MG63 (cell line): ENCODE measurements at places on chromosomes 7 and 10.
A peak's percentile ranks its signal among the peaks of the same experiment; 100 is the strongest.

- DNase-seq = no peak
These were observed 33.3 kb upstream of the CAPZA2 start for GRCh38 chr7:116829041-116829440.

DNA sequence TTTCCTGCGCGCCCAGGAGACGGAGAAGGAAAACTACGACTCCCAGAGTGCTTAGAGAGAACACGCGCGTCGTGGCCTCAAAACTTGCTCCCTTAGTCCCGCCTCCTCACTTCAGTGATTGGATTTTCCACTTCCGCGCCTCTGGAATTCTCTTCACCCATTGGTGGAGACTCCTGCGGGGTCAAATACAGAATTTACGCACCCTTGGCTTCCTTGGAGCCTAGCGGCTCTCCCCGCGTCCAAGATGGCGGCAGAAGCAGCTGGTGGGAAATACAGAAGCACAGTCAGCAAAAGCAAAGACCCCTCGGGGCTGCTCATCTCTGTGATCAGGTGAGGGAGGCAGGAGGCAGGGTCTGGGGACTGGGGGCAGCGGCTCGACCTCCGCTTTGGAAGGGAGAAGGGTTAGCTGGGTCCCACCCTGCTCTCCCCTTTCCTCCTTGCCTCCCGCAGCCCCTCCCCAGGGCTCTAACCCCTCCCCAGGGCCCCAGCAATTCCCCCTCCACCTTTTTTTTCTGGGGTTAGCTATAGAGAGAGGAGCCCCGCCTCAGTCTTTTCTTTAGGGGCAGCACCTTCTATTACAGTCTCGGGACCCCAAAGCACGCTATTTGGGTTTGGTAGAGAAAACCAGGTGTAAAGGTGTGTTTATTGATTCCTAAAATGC, at the start of gene EXOC4:
Gene EXOC4, plus strand, starts transcription at position 221 of the 661 bp plus-strand sequence.
- DNase-seq = peak; percentile 81

- DNase-seq = peak; percentile 57
These were observed 46.7 kb downstream of the BMPR1A start for GRCh38 chr10:86803156-86803555.

GRCh38 chr10:49837051-49837478, 74.9 kb upstream of the OGDHL start:
- no peak for DNase-seq

GRCh38 chr10:34504534-34504933, 310.6 kb downstream of the PARD3 start:
- peak; percentile 10 for DNase-seq

GRCh38 chr10:80739963-80740715, 202.4 kb downstream of the SH2D4B start:
- DNase-seq = no peak

DNA sequence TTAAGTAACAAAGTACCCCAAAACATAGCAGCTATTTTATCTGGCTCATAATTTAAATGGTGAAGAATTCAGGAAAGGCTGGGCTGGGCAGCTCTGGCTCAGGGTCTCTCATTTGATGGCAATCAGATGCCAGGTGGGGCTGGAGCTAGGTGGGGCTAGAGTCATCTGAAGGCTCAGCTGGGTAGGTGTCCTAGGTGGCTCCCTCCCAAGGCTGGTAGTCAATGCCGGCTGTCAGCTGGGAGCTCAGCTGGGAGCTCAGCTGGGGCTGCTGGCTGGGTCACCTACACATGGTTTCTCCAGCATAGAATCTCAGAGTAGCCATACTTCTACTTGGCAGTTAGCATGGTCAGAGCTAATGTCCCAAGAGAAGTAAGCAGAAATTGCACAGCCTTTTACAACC, 34.1 kb downstream of the OSBPL3 start:
- DNase-seq = no peak

DNA sequence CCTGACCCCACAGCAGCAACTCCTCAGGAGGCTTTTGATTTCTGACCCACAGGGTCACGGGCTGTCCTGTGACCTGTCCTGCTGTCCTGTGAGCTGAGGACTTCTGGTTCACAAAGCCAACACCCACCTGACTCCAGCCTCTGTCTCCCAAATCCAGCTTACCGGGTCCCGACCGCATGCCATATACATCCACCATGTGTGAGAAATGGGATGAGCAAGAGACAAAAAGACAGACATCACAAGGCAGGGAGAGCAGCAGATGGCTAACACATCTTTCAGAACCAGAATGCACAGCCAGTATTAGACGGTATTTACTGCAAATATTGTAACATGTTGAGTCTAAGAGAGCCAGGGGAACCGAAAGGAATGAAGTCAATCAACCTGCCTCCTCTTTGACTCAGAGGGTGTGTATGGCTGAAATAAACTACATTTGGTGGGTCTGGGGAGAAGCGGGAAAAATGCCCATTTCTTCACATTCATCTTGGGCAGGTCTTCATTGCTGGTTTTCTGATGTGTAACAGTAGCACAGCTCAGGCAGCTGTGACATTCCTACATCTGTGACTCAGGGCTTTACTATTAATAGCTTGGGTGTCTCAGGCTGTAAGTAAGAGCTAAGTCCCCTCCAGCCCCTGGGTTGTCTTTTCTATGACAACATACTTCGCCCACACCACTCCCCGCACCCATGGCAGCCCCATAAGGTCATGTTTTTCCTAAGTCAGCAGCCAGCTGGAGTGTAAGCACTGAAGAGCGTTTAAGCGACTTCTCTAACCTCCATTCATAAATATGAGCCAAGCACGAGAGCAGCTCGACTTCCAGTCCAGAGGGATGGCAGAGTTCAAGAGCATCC, 25.0 kb downstream of the ABLIM1 start:
- peak; percentile 90 for DNase-seq

GRCh38 chr7:860149-860548, 16.2 kb upstream of the GET4 start:
- no peak for DNase-seq

- no peak for DNase-seq
These were observed 259.8 kb downstream of the GLI3 start for GRCh38 chr7:41977151-41977651.

DNA sequence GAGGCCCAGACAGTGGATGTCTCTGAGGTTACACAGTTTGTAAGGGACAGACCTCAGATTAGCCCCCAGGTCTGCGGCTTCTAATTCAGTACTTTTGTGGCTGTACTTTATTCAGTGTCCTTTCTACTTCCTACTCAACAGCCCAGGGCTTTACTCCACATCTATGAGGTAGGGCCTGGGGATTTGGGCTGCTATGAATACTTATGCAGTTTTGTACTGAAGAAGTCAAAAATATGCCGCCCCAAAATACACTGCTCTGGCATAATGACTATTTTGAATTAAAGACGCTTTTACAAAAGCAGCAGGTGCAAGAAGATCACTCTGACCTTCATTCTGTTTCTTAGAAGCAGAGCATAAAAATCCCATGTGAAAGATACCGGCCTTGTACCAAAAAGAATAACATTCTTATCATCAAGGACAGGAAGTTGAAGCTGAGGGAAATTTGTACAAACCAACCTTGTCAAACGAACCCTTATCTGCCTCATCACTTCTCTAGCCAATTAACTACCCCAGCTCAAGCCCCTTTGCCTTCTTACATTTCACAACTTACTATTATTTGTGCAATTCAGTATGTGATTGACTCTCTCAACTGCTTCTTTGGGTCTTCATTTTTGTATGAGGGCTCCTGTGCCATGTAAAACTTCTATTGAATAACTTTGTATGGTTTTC, 26.1 kb upstream of the TRUB1 start:
- DNase-seq = no peak

- no peak for DNase-seq
These were observed 108.5 kb downstream of the FAM107B start for GRCh38 chr10:14665865-14666857.

DNA sequence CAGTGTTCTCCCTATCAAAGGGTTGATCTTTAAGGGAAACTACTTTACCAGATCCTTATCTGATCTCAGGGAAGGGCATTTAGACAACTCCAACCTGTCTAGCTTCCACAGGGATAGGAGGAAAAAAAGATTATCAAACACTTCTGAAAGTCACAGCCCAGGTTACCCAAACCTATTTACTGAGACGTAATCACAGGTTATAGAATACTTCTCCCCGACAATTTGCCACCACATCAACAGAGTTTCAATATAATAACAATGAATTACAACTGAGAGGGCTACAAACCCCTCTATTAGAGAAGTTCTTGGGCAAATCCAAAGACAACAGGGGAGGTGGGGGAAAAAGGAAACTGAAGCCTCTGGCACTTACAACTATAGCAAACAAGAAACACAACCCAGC, 26.3 kb downstream of the CFAP70 start:
- DNase-seq = no peak

- no peak for DNase-seq
These were observed 73.6 kb downstream of the PODXL start for GRCh38 chr7:131482800-131483199.

DNA sequence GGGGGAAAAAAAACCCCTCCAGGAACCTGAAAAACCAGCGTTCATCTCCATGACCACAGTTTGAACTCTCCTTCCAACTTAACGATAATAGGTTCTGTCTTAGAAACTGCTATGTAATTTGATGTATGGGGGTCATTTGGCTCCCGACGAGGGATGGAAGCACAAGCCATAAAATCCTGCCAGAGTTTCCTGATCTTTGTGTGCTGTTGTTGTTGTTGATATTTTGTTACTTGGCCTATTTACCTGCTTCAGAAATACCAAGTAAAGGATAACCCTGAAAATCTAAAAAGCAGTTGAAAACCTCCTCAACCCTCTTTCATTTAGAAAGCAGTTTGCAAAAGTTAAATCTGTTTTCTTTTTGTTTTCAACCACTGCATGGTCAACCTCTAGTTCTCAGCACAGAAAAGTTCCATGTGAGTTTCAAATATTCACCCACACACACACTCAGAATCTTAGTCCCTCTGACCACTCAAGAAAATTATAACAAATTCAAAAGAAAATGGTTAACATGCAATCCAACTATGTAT, 9.3 kb upstream of the HOXA2 start:
- no peak for DNase-seq

DNA sequence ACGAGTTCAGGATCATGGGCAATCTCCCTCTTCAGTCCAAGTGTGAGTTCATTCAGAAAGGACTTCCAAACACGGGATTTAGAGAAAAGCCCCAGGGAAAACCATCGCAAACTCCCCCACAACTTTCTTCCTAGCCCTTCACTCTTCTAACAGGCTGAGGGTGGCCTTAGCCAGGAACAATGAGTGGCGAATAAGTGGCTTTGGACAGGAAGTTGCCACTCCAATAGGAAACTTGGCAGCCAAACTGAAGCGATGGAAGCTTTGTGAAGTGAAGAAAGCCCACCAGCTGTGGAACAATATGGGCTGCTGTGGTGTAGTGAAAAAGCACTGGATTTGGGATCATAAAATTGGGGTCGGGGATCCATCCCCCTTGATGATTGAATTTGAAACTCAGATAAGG, 193.2 kb downstream of the TEX36 start:
- no peak for DNase-seq

GRCh38 chr10:11602358-11602757, 9.1 kb downstream of the USP6NL start:
- DNase-seq = no peak

- no peak for DNase-seq
These were observed 3.7 kb downstream of the SND1 start for GRCh38 chr7:127655720-127656119.

- no peak for DNase-seq
These were observed 9.7 kb downstream of the RTKN2 start for GRCh38 chr10:62258926-62259325.

DNA sequence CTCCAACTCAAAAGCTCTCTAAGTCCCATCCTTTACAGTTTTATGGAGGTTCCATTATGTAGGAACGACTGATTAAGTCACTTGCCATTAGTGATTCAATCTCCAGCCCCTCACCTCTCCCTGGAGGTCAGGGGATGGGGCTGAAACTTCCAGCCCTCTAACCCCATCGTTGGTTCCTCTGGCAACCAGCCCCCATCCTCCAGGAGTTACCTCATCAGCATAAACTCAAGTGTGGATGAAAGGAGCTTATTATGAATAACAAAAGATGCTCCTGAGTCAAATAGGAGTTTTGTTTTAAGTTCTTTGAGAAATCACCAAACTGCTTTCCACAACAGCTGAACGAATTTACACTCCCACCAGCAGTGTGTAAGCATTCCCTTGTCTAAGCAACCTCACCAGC, 494.3 kb upstream of the AUTS2 start:
- DNase-seq = no peak
